ENCODE measurements at places on chromosomes 11 and 22. TPM values are rescaled to one million over a fixed set of nuclear protein-coding genes. Genes with fewer than 3 reads are reported as not detected.
A peak's percentile ranks its signal among the peaks of the same experiment; 100 is the strongest.

The GGA1 gene
- total RNA-seq = 63.6 TPM

- H3K27me3 ChIP-seq = peaks cover 12% of the 10 kb centered on the region
- no peak for DNase-seq
- no peak overlapping the region for H3K4me3 ChIP-seq
- H3K4me1 ChIP-seq = peaks cover 10% of the 10 kb centered on the region
- H3K27ac ChIP-seq = no peak overlapping the region
These were observed 3.9 kb upstream of the CDC42EP2 start for GRCh38 chr11:65310736-65311135.

- no peaks in the 10 kb centered on the region for H3K36me3 ChIP-seq
- peak overlapping the region; percentile 84 for H3K27ac ChIP-seq
- peaks cover 2% of the 10 kb centered on the region for H3K27me3 ChIP-seq
- peaks cover 55% of the 10 kb centered on the region for H3K4me1 ChIP-seq
- no peak overlapping the region for H3K4me3 ChIP-seq
- DNase-seq = no peak
These were observed 139.8 kb downstream of the CCDC81 start for GRCh38 chr11:86514453-86514852.

- DNase-seq = no peak
- H3K27ac ChIP-seq = no peak overlapping the region
- peaks cover 3% of the 10 kb centered on the region for H3K36me3 ChIP-seq
These were observed 10.4 kb downstream of the F2 start for GRCh38 chr11:46729110-46730027.

- no peak overlapping the region for H3K4me3 ChIP-seq
- no peak overlapping the region for H3K27ac ChIP-seq
- H3K27me3 ChIP-seq = no peaks in the 10 kb centered on the region
- peaks cover 10% of the 10 kb centered on the region for H3K4me1 ChIP-seq
These were observed 79.1 kb upstream of the LMO2 start for GRCh38 chr11:33970984-33971466.

Measured in endothelial cell (in vitro differentiated cells).